ENCODE measurements at places on chromosomes 13 and 19.

DNA sequence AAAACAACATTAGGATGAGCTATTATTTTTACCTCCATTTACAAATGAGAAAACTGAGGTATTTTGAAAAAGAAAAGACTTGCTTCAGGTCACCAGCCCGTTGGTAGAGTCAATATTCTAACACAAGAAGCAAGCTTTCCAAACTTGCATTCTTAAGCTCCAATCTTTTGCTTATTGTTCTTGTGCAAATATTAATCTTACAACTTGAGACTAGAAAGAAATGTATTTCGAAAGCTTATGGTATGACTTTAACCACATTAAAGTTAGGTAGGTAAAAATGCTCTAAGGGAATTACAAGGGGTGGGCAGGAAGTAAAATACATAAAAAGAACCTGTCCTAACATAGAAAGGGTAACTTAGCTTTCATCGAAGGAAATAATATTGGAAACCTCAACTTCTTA is 453.9 kb downstream of the SLITRK5 start:
- no peak for DNase-seq

- no peak for DNase-seq
Observed at GRCh38 chr19:45045671-45046353, 7.0 kb downstream of the CLASRP start.

- no peak for DNase-seq
Observed at GRCh38 chr19:51203916-51204315, 21.0 kb upstream of the CD33 start.

GRCh38 chr13:101845245-101846020 is 393.0 kb downstream of the ITGBL1 start:
- DNase-seq: no peak

DNA sequence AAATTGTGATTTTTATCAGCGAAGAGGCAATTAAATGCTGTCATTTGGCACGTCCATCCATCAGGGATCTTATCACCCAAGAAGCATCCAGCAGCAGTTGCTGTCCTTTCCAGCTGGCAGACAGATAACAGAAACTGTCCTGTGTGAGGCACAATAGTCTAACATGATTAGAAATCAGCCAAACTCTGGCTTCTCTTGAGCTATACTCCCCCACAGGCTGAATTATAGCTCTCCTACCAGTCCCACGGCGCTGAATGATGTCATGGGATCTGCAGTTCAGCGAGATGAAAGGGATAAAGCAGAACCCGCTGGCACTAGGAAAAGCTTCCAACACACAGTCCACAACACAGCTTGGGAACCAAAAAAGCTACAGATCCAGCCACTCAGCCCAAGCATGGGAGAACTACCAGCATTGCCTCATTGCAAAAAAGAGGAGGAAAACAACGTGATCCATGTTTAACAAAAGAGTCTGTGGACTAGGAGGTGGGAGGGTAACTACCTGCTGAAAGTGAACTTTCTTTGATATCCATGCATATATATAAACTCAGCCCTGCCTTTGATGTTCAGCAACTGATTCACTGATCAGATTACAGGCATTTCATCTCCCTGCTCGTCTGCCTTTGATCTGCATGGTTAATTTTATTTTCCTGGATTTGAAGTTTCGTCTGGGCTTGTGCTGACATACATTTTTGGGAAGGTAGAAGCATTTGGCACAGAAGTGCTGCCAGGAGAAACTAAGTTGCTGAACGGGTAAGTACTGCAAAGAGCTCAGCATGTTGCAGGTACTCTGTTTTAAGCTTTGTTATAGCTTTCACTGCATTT is at the start of gene TNFRSF19:
TNFRSF19 (plus strand) TSS at position 314 of the 822 bp plus-strand sequence. CDS start 19,772 bp downstream, outside the sequence.
- DNase-seq: no peak

DNA sequence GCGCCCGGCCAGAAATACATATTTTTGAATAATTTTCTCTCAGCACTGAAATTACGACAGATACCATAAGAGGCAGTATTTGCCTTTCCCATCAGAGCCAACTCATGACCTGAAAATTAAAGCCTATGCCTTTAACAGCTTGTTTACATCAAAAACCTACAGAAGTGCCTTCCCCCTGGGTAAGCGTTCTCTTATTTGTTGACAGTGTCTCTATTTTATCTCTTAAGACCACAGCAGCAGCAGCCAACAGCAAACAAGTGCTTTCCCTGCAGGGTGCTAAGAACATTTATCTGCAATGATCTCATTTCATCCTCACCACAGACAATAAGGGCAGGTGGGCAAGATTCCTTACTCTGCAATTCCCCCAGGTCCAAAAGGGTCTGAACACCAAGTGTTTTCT is 6.0 kb downstream of the AKAP8L start:
- no peak for DNase-seq

DNA sequence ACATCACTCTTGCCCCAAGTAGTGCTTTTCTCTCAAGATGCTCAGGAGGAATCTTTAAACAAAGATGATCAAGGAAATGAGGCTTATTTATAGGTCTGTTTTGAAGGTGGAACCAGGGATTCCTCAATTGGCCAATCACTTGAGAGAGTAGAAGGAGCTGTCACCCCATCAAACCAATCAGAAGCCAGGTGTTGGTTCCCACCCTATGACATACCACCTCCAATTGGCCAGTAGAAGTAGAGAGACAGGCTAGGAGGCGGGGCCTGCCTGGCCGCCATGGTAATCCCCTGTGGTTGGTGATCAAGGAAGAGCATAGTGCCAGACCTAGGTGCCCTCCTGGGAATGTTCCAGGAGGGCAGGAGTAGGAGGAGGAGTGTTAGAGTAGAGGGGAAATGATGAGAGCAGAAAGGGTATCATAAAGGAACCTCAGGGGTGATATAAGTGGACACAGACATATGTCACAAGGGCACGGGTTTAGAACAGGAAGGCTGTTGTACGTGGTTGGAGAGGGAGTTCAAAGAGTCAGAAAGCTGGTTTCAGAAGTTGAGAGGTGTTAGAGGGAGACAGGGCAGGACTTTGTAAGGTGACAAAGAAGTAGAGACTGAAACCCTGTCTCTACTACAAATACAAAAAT is 10.5 kb downstream of the PMIS2 start:
- peak; percentile 66 for DNase-seq

DNA sequence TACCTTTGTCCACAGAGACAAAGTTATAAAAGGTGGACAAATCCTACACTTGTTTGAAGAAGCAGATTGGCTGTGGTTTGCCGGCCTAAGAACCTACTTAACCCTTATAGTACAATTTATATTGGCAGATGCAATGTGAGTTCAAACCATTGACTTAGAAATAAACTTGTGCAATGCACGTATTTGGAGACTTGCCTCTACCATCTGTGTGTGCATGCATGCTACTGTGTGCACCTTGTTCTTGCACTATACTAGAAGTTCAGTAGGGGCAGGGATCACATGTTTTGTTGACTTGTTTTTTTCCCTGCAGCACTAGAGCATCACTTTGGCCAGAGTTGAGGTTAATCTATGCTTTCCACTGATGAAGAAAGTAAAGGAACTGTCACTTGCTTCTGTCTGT is 163.1 kb upstream of the SERP2 start:
- DNase-seq: no peak

- DNase-seq: no peak
Observed at GRCh38 chr19:14566712-14567077, 5.2 kb downstream of the NDUFB7 start.

DNA sequence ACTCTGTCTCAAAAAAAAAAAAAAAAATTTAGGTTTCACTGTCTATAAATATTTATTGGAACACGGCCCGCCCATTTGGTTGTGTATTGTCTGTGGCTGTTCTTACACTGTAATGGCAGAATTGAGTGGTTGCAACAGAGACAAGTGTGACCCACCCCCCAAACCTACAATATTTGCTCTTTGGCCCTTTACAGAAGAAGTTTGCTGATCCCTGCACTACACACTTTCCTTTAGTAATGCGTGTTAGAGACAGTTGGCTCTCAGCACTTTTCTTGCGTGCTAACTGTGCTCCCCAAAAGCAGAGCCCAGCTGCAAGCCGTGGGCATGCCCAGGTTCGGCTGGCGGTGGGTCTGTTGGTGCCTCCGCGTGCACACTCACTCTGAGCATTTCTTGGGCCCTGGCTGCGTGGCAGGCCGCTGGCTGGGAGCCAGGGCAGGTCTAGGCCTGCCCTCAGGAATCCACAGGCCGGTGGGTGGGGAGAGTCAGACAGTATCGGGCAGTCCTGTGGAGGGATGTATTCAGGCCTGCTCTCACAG is 72.6 kb downstream of the SIPA1L3 start:
- DNase-seq: no peak

Measured in GM12891 (cell line).